ENCODE measurements at places on chromosomes 3 and 15. TPM values are rescaled to one million over a fixed set of nuclear protein-coding genes. Genes with fewer than 3 reads are reported as not detected.

- DNase-seq = peak; percentile 54
Measured at GRCh38 chr3:158313338-158313927, 203.5 kb downstream of the RSRC1 start.

GRCh38 chr3:173632945-173633344 is 235.4 kb downstream of the NLGN1 start:
- DNase-seq = no peak

GRCh38 chr3:128273109-128273840 is 120.0 kb downstream of the EEFSEC start:
- no peak for DNase-seq

GRCh38 chr15:59528961-59529402 is 82.6 kb upstream of the GCNT3 start:
- DNase-seq = peak; percentile 81

DNA sequence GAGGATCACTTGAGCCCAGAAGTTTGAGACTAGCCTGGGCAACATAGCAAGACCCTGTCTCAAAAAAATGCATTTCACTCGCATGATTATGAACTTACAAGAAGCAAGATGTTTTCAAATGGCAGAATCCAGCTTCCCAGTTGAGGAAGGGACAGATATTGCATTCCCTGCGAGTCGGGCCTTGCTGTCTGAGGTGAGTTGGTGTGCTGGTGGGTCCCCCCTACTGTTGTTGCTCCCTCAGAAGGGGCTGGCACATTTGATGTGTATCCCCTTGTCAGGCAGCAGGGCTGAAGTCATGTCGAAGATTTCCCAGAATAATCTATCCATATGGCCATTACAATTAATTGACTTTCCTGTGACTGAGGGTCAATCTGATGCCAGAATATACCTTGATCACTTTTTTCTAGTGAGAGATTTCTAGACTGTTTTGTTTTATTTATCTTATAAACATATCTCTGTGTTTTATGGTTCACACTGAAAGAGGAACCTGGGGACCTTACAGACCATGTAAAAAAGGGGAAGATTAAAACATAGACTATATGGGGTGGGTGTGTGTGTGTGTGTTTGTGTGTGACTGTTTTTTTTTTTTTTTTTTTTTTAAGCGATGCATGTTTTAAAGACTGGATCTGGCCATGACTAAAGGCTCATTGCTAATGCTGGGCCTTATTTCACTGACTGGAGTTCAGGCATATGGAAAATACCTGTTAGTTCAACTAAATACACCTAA is 112.1 kb upstream of the MRPS22 start:
- DNase-seq = no peak

GRCh38 chr3:155001289-155002010 is 78.7 kb upstream of the MME start:
- DNase-seq = no peak

DNA sequence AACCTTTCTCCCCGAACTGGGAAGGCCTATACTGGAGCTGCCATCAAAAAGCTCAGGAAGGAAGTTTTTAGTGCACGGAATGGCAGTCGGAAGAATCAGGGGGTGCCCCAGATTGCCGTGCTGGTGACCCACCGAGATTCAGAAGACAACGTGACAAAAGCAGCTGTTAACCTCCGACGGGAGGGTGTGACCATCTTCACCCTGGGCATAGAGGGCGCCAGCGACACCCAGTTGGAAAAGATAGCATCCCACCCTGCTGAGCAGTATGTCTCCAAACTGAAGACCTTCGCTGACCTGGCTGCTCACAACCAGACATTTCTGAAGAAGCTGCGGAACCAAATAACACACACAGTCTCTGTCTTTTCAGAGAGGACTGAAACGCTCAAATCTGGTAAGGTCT is 48.2 kb downstream of the COL6A6 start:
- no peak for DNase-seq

DNA sequence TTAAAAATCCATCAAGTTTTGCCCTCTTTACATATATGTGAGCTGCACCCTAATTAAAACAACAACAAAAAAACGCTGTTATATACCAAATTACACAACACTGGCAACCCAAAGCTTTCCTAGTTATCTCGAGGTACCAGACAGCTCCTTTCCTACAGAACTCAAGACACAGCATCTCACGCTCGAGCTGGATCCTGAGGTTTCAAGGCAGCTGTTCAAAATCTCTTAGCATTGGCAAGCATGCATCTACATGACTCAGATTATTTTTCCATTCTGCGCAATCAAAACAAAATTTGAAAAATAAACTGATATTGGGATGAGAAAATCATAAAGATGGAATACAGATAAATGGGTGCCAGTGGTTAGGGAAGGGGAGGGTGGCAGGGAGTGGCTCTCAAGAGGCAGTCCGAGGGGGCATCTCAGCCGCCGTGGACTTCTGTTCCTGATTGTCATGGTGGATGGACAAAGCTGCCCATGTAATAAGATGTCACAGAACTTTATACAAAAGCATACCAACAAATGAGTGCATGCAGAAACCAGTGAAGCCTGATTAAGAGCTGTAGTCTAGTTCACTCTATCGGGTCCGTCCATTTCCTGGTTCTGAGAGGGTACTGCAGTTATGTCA is 91.5 kb downstream of the ADAMTS17 start:
- DNase-seq = no peak

GRCh38 chr15:69782809-69783208 is 314.9 kb downstream of the TLE3 start:
- DNase-seq = no peak

GRCh38 chr15:74604983-74605794 is 10.4 kb upstream of the CLK3 start:
- DNase-seq = peak; percentile 18

DNA sequence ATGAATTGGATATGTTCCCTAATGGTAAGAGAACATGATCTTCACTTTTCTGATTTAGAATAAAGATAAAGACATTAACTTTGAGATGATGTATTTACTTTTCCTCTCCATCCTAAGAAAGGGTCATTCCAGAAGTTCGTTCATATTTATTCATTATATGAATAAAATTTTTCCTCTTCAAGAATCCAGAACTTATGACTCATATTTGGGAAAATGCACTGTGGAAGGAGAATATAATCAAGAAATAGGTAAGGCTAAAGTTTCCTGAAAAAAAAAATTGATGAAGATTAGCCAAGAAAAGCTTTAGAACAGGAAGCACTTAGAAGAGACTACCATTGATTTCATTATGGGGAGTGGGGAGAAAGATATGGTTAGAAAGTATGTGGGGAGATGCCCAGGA is 36.5 kb upstream of the CBLB start:
- no peak for DNase-seq

DNA sequence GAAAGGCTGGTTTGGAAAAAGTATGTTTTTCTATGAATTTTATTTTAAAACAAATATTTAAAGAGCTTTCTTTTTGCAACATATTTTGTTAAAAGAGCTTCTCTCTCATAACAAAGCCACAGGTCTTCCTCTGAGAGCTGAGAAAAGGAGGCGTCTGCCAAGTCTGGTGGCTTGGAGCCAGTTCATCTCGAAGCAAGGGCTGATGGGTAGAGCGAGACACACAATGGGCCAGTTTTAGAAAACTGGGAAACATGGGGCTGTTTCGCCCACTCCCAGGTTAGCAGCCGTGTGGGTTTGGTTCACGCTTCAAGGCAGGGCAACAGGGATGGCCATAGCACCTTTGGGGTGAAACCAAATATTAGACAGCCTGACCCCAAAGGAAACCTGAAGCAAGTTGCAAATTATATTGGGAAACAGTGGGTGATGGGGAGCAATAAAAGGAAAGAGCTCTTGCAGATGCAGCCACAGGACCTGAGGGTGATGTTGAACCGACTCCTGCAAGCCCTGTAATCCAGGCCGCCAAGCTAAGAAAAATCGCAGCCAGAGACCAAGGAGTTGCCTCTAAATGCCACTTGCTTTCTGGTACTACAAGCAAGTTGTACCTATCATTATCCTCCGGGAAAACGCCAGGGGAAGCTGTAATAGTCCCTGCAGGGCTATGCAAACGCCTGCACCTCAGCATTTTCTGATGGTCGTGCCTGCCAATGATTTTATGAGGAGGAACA is 88.4 kb upstream of the GALNT15 start:
- DNase-seq = peak; percentile 87

- no peak for DNase-seq
Measured at GRCh38 chr3:75260-75659, 121.3 kb upstream of the CHL1 start.

DNA sequence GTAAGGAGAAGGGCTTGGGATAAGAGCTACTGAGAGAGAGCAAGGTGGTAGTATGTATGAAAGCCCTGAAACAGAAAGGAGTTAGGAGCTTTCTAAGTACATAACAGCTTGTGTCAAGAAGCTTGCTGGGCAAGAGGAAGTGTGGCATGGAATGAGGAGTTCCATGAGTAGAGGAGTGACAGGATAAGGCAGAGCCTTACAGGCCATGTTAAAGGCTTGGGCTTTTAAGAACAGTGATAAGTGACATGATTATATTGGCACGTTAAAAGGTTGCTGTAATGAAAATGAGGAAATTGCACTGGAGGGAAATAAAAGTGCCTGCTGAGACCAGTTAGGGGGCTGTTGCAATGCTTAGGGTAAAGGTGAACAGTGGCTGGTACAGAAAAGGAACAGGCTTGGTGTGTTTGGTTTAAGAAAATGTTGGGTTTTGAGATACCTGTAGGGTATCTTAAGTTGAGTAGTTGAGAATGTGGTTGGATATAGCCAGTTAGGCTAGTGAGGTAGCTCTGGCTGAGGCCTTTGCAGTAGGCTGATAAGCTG is 49.0 kb downstream of the MEF2A start:
- no peak for DNase-seq

GRCh38 chr3:132563420-132564069 is 33.5 kb upstream of the ACKR4 start:
- DNase-seq = no peak

The COL6A5 gene
- not detected for total RNA-seq

The KIF15 gene
- 2.9 TPM for total RNA-seq

The FBLN2 gene
- 10.4 TPM for total RNA-seq

The CAV3 gene
- not detected for total RNA-seq

The VILL gene
- 2.2 TPM for total RNA-seq

Measured in dermis microvascular lymphatic vessel endothelial cell (primary cell).